ENCODE measurements at places on chromosomes 5 and 9.

DNA sequence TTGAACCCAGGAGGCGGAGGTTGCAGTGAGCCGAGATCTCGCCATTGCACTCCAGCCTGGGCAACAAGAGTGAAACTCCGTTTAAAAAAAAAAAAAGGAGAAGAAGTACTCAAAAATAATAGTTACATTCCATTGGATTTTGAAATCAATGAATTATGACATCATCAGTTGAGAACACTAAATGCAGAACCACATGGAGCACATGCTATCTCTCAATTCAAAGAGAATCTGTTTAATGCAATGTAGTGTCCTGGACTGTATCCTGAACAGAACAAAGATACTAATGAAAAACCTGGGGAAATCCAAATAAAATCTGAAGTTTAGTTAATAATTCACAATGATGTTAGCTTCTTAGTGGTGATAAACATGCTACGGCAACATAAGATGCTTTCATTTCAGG is 20.3 kb downstream of the CDC14B start:
- DNase-seq, result no peak

GRCh38 chr5:56088967-56089829 is 94.4 kb upstream of the IL6ST start:
- DNase-seq, result no peak

DNA sequence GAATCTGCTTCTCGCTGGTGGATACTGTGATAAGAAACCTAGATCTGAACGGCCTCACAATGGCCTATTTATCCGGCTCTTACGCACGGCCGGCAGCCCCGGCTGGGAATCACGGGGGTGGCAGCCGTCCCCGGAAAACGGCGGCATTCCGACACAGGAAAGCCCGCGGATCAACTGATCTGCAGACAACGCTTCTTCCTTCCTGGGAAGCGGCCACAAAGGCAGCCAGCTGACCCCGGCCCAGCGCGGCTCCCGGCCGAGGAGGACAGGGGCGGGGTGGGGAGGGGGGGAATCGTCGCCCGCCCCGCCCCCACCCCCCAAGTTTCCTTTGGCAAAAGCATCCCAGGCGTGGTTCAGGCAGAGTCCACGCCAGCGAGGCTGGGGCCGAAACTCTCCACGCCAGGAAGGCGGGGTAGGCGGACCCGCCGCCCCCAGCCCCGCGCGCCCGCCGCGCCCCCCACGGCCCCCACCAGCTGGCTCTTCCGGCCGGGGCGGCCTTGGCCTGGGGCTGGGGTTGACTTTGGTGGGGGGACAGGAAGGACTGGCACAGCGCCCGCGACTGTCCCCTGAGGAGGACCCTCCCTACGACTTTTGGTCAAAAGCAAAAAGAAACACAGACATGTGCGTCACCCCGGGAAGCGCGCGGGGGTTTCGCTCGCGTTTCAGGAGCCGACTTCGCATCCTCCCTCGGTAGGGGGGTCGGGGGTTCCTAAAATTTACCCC is 247.7 kb upstream of the ANKRD55 start:
- no peak for DNase-seq

DNA sequence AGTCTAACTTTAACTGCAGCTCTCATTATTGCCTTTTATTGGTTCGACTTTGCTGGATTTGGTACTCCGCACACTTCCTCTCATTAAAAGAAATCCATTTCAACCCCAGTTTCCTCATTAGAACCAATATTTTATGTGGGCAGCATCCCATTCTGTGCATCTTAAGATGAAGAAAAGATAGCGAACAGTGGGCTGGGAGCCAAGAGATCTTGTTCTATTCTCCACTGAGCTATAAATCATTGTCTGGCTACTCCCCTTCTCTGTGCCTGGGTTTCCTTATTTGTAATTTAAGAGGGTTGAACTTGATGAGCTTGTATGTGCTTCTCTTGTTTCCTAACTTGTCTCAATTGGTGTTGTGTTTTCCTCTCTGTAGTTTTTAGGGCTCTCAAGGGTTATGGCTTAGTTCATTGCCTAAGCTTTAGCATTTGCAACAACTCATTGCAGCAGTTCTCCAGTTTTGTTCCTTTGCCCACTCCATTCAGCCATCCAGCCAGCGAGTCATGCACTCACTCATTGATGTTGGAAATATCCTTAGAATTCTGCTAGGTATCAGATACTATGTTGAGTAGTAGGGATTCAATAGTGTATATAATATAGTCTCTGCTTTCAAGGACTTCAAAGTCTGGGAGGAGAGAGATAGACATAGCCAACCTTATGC is 273.3 kb upstream of the TNC start:
- no peak for DNase-seq

DNA sequence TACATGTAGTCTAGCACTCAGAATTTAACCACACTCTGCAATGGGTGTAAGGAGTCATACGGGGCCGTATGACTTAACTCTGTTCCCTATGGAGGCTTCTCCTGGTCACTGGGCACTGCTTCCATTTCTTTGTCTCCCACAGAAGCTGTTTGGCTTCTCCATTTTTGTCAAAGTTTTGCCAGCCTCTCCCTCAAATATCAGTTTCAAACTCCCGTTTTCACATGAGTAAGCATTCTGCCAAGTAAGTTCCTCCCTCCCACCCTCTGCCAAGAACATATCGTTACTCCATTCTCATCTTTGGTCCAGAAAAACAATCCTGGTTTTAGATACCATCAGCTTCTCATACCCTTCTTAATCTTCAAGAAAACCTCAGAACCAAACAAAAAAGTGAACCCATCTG is 6.1 kb downstream of the AFAP1L1 start:
- no peak for DNase-seq

- DNase-seq, result no peak
Observed at GRCh38 chr5:13985731-13986418, 41.4 kb upstream of the DNAH5 start.

DNA sequence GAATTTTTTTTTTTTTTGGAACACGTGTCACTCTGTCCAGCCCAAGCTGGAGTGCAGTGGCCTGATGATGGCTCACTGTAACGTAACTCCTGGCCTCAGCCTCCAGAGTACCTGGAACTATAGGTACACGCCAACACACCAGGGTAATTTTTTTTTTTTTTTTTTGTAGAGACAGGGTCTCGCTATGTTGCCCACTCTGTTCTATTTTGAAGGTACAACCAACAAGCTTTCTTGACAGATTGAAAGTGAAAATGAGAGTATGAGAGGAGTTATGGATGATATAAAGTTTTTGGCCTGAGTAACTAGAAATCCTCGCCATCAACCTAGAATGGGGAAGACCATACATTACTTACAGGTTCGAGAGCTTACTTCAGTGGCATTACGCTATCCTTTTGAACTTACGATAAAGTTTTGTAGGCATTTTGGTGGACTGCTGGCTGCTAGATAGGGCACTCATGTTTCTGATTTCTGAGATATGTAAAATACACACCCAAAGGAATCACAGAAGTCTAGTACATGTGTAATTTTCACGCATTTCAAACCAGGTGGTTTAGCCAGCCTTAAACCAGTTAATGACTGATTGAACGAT is 806 bp upstream of the CDC42SE2 start:
- DNase-seq, result no peak

DNA sequence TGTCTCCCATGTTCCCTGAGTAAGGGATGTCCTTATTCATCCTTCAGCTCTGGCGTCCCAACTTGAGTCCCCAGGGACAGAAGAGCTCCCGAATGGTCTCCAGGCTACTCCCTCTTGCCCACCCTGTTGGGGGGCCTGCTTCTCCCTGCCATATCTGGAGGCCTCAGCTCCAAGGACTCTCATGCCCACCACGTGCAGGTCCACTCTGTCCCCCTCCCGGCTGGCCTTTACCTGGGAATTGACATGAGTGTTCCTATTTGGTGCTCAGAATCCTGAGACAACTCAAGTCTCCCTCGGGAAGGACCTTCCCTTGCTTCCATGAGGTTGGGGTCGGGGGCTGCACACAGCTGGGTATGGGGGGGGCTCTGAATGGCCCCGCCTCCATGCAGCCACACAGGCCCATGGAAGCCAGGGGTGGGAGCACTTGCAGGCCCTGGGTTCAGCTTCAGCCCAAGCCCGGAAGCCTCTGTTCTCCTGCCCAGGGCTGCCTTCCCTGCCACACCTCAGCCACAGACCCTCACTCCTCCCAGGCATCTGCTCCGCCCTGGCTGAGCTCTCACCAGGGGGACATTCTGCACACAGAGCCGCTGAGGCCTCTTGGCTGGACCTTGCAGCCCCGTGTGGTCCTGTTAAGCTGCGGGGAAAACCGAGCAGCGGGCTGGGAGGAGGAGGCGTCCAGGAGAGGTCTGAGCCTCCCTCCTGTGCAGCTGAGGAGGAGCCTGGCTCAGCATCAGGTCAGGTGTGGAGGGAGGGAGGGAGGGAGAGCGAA is 121.9 kb downstream of the PHF2 start:
- DNase-seq, result no peak

- no peak for DNase-seq
Observed at GRCh38 chr5:136613230-136613629, 247.9 kb upstream of the TRPC7 start.
